ENCODE measurements at places on chromosomes 5 and 9. TPM values are rescaled to one million over a fixed set of nuclear protein-coding genes. Genes with fewer than 3 reads are reported as not detected.

DNA sequence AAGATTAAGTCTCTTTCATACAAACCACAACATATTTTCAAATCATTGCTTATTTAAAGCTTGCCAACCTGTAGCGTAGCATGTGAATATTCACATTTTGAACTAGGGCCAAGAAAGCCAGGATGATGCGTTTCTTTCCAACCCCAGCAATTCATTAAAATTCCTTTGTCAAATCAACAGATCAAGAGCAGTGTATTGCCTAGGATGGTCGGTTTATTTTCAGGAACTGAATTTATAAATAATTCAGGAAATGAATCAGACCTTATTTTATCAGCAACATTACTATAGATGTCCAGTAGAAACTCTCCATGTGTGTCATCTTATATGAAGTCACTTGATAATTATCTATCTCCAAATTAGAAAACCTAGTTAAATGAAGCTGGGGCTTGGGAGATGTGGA, 13.2 kb upstream of the AUH start:
- no peak for DNase-seq

SLCO4C1 gene
- total RNA-seq, result 1.2 TPM

DNA sequence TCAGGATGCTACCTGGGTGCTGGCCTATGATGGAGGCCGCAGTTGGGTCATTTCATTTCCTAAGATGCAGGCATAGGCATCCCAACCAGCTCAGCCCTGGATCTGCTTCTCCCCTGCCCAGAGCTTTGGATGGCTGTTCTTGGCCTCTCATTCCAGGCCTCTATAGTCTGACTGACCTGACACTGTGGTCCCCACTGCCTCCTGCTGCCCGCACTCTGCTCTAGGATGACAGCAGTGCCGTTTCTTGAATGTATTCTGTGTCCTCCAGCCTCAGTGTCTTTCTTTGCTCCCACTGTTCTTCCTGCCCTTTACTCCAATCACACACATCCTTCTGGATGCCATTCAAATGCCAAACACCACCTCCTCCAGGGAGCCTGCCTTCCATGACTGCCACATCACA, 235.7 kb downstream of the HSPA4 start:
- no peak for DNase-seq

- no peak for DNase-seq
These were observed 77.9 kb upstream of the FBXL17 start for GRCh38 chr5:108459769-108460168.

DNA sequence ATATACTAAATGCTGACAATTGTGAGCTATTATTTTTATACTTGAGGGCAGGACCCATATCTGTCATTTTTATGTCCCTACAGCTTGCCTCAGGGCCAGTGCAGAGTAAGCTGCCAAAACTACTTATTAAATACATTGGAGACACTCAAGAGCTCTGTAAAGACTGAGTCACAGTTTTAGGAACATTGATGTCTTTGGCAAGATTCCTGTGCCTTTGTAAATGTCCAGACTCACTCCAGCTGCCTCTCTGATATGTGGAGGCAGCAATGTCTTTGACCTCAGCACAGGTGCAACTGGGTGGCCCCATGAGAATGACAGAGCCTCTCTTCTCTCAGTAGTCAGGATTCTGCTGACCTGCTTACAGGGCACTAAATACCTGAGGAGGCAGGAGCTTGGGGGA, 363.2 kb downstream of the OSTF1 start:
- DNase-seq, result no peak

Data from ureter (tissue), 1 donor.